ENCODE measurements at places on chromosomes 7 and 10.

- no peaks in the 10 kb centered on the region for H3K36me3 ChIP-seq
- no peaks in the 10 kb centered on the region for H3K4me1 ChIP-seq
- no peak overlapping the region for H3K27ac ChIP-seq
- no peak overlapping the region for H3K4me3 ChIP-seq
- no peaks in the 10 kb centered on the region for H3K27me3 ChIP-seq
These were observed 32.3 kb upstream of the LYZL1 start for GRCh38 chr10:29256586-29256985.

DNA sequence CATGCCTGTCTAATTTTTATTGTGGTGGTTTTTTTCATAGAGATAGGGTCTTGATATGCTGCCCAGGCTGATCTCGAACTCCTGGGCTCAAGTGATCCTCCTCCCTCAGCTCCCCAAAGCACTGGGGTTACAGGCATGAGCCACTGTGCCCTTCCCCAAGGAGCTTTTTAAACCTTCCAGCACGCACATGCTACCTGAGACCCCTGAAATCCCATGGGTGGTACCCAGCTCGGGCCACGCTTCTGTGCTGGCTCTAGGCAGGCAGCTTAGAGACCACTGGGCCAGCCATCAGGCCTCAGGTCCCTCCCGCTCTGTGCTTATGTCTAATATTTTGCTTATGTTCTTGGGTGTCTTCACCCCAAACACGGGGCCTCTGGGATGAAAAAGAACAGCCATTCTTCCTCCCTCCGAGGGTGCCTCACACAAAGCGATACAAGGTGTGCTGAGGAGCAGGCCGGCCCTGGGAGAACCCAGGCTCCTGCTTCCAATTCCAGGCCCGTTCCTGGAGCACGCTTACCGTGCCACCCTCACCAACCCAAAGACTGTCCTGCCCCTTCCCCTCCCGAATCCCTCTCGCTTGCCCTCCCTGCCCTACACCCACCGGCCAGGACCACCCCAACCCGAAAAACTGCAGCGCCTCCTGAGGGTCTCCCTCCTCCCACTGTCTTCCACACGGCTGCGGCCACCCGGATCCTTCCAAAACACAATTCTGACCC is 10.9 kb downstream of the SPOCK2 start:
- H3K27me3 ChIP-seq: no peaks in the 10 kb centered on the region
- DNase-seq: peak; percentile 48
- no peak overlapping the region for H3K4me3 ChIP-seq

- H3K4me1 ChIP-seq: no peaks in the 10 kb centered on the region
- H3K36me3 ChIP-seq: no peaks in the 10 kb centered on the region
- no peak overlapping the region for H3K27ac ChIP-seq
- no peak for DNase-seq
These were observed 69.8 kb downstream of the CDK1 start for GRCh38 chr10:60848126-60848525.

DNA sequence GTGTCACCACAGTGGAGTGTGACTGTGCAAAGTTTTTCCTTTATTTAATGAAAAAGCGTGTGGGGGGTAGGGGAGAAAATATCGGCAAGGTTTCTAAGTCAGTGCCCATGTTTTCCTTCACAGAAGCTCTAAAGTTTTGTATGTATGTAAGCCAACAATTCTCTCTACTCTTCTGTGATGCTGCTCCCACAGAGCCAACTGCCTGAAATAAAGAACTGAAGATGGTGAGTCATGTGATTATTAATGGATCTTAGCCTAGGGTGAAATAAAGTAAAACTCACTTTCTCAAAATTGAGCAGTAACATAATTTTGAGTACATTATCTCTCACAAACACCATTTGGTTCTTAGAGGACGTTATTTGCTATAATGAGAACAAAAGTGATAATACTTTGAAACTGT is 143.7 kb downstream of the ELMO1 start:
- H3K27ac ChIP-seq: no peak overlapping the region
- H3K4me3 ChIP-seq: no peak overlapping the region
- no peaks in the 10 kb centered on the region for H3K27me3 ChIP-seq
- H3K36me3 ChIP-seq: no peaks in the 10 kb centered on the region

DNA sequence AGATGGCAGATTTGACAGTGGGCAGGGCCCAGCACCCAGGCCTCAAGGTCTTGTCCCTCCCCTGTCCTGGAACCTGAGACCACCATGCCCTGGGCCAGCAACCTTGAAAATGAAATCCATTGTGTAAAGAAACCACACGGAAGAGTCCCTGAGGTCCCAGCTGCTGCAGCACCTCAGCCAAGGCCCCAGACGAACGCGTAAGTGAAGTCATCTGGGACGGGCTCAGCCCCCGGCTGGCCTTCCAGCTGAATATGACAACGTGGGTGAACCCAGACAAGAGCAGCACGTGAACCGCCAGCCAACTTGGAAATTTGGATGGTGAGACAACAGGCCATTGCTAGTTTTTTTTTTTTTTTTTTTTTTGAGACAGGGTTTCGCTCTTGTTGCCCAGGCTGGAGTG is 70.3 kb downstream of the CYTH3 start:
- no peaks in the 10 kb centered on the region for H3K36me3 ChIP-seq
- no peak overlapping the region for H3K27ac ChIP-seq
- peaks cover 9% of the 10 kb centered on the region for H3K4me1 ChIP-seq
- DNase-seq: no peak
- H3K4me3 ChIP-seq: no peak overlapping the region
- H3K27me3 ChIP-seq: no peaks in the 10 kb centered on the region

DNA sequence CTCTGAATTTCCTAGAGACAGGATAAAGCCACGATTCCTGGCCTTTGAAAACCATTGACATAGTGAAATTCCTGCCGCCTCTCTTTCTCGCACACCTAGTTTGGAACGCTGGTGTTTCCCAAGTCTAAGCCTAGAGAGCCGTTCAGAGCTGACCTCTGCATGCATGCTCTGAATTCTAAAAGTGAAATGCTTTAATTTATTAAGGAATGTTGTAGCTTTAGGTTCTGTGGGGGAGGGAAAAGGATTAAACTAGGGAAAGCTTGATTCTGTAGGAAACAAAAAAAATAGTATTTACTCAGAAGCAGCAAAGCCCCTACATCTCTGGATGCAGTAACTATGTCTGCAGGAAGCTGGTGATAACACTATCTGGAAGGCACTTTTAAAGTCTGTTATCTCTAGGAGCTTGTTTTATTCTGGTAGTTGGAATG is 27.3 kb downstream of the PFKP start:
- peaks cover 2% of the 10 kb centered on the region for H3K4me1 ChIP-seq
- no peak for DNase-seq
- peak overlapping the region; percentile 65 for H3K27ac ChIP-seq
- H3K27me3 ChIP-seq: no peaks in the 10 kb centered on the region

- no peaks in the 10 kb centered on the region for H3K4me1 ChIP-seq
- no peaks in the 10 kb centered on the region for H3K27me3 ChIP-seq
- H3K36me3 ChIP-seq: no peaks in the 10 kb centered on the region
These were observed 30.8 kb upstream of the VSIR start for GRCh38 chr10:71804077-71804476.
